ENCODE measurements at places on chromosomes 3 and 15. TPM values are rescaled to one million over a fixed set of nuclear protein-coding genes. Genes with fewer than 3 reads are reported as not detected.

Gene GOLGA6L10
- 0.40 TPM for total RNA-seq

Gene SYNPR
- not detected for total RNA-seq

Gene DLG1
- total RNA-seq: 101 TPM

Gene FGF12
- total RNA-seq: 1.7 TPM

Gene ABHD10
- 37.5 TPM for total RNA-seq

Gene LMCD1
- total RNA-seq: 6.3 TPM

Gene EPHA3
- total RNA-seq: not detected

Gene GPR176
- total RNA-seq: 46.4 TPM

Gene GUCA1C
- not detected for total RNA-seq

Gene GPR87
- total RNA-seq: not detected

Gene CLEC3B
- total RNA-seq: not detected

Gene ZNF860
- total RNA-seq: 3.6 TPM

Gene STRA6
- not detected for total RNA-seq

Measured in thoracic aorta endothelial cell (primary cell).